ENCODE measurements at places on chromosomes 4 and X. TPM values are rescaled to one million over a fixed set of nuclear protein-coding genes. Genes with fewer than 3 reads are reported as not detected.

FAM9B gene
- total RNA-seq: 0.52 TPM

FAAH2 gene
- total RNA-seq: 6.0 TPM

CFAP99 gene
- total RNA-seq: not detected

TMPRSS11B gene
- total RNA-seq: not detected

TACC3 gene
- total RNA-seq: 13.3 TPM

POF1B gene
- 3.4 TPM for total RNA-seq

CLCN4 gene
- 9.8 TPM for total RNA-seq

DNA sequence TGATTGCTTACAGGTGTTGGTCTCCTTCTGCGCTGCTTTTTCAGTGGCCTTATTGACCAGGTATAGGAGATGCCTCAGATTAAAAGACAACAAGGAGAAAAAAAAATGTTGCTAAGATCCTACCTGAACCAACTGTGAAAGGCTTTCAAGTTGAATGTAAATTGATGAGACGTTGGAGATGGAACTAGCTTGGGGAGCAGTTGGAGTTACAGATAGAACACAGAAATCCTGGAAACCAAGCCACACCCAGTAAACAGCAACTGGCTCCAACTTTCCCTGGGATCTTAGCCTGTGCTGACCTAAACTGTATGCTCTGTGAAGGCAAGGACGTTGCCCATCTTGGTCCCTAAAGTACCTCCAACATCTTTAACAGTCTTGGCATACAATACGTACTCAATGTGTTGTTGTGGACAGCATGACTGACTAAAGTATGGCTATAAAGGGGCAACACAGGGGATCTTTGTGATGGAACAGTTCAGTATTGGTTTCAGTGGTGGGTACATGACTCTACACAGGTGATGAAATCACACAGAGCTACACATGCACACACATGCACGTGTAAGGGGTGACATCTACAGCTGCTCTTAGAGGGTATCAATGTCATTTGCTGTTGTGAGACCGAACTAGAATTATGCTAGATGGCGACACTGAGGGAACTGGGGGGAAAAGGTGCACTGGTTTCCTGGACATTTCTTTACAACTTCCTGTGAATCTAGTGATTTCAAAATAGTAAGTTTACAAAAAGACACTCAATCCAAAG lies 22.3 kb downstream of the GAB3 start:
- H3K27ac ChIP-seq: peak overlapping the region; percentile 82
- no peaks in the 10 kb centered on the region for H3K36me3 ChIP-seq
- no peaks in the 10 kb centered on the region for H3K27me3 ChIP-seq
- H3K4me3 ChIP-seq: no peak overlapping the region
- H3K4me1 ChIP-seq: peaks cover 67% of the 10 kb centered on the region
- no peak for DNase-seq

DNA sequence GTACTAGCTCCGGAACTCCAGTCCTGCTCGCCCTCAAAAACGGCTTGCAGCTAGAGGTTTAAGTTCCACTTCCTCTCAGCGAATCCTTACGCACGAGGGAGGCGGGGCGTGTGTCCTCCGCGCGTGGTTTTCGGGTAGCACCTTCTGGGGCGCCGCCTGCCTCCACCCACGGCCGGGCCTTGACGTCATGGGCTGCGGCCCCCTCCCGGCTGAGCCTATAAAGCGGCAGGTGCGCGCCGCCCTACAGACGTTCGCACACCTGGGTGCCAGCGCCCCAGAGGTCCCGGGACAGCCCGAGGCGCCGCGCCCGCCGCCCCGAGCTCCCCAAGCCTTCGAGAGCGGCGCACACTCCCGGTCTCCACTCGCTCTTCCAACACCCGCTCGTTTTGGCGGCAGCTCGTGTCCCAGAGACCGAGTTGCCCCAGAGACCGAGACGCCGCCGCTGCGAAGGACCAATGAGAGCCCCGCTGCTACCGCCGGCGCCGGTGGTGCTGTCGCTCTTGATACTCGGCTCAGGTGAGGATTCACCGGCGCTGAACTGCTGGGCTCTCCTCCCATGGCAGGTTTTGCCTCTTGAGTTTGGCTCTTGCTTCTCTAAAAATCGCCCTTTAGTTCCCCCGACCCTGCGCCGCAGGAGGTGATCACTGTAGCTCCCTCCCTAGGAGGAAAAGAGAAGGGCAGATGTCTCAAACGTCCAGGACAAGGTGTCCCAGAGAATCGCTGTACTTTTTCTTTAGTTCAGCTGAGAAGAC lies at the start of gene AREG:
TSS of gene AREG (plus strand) at position 246 of the 752 bp plus-strand sequence. CDS start at position 456, 210 bp downstream.
- H3K4me1 ChIP-seq: no peaks in the 10 kb centered on the region
- H3K4me3 ChIP-seq: peak within 1 kb of the TSS; percentile 65
- H3K27ac ChIP-seq: peak within 1 kb of the TSS; percentile 90
- H3K27me3 ChIP-seq: no peaks in the 10 kb centered on the region
- no peaks in the 10 kb centered on the region for H3K36me3 ChIP-seq

DNA sequence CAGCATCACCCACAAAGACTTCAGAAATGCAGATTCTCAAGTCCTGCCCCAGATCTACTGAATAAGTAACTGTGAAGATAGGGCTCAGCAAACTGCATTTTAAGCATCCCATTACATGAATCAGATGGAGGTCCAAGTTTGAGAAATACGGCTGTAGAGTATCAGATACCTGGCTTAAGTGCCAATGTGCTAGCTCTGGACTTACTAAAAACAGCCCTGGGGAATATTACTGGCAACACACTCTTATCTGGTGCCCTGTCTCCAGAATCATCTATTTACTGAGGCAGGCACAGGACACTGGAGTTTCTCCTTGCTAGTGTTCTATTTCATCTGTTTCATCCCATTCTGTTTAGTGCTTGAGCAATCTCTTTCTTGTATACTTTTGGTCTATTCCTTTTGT lies 105.1 kb downstream of the SPOCK3 start:
- no peaks in the 10 kb centered on the region for H3K4me1 ChIP-seq
- no peaks in the 10 kb centered on the region for H3K27me3 ChIP-seq
- no peak overlapping the region for H3K27ac ChIP-seq
- H3K36me3 ChIP-seq: no peaks in the 10 kb centered on the region
- H3K4me3 ChIP-seq: no peak overlapping the region

DNA sequence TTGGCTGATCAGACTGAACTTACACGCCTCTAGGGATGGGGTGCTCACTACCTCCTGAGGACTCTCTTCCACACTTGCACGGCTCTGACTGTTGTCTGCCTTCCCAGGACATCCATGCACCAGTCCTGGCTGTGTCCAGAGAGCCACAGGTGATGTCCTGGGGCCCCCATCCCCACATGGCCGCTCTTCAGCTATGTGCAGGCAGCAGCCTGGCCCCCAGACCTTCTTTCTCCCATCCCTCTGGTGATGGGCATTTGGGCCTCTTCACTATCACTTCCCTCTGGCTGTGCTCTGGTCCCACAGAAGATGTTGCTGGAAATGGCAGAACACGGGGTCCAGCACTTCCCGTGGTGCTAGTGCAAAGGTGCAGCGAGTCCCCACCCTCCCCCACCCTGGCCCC lies 40.9 kb upstream of the HMX1 start:
- H3K4me1 ChIP-seq: no peaks in the 10 kb centered on the region
- no peak for DNase-seq
- no peak overlapping the region for H3K27ac ChIP-seq
- H3K4me3 ChIP-seq: no peak overlapping the region
- no peaks in the 10 kb centered on the region for H3K27me3 ChIP-seq

DNA sequence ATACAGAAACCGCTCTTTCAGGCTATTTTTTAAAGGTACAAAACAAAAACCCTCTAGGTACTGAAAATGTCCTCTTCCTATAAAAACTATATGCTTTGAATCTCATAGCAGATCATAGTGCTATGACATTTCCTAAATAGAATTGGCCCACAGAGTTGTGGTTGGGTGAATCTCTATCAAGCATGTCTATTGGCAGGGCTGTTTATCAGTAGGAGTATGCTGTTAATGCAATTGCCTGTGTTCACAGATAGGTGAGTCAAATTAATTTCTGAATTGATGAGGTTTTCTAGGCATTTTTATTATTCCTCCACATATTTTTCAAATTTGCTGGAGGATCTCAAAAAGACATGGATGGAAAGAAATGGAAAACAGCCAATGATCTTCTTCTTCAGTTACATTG lies 73.9 kb downstream of the QRFPR start:
- H3K4me1 ChIP-seq: no peaks in the 10 kb centered on the region
- DNase-seq: no peak
- H3K4me3 ChIP-seq: no peak overlapping the region
- H3K27ac ChIP-seq: no peak overlapping the region
- H3K36me3 ChIP-seq: no peaks in the 10 kb centered on the region
- no peaks in the 10 kb centered on the region for H3K27me3 ChIP-seq

DNA sequence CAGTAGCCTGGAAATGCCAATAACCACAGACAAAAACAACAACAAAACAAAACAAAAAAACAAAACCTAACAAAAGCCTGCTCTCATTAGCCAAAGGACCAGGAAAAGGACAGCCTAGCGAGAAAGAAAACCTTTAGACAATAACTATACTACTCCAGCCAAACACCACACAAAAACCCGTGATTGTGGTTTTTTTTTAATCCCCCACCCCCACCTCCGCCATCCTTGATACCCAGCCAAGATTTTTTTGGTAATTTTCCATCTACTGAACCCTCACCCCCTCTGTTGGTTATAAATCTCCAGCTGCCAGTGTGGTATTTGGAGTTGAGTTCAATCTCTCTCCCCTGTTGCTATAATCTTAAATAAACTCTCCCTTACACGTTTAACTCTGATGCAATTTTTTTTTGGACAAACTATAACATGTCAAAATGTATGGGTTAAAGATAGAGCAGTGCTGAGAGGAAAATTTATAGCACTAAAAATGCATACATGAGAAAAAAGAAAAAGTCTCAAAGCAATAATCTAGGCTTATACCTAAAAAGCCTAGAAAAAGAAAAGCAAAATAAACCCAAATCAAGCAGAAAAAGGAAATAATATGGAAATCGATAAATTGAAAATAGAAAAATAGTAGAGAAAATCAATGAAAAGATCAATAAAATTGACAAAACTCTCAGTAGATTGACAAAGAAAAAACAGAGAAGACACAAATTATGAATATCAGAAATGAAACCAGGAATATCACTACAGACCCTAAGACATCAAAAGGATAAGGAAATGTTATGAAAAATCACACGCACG lies 83.7 kb downstream of the NAT8L start:
- H3K4me3 ChIP-seq: no peak overlapping the region
- H3K4me1 ChIP-seq: no peaks in the 10 kb centered on the region
- DNase-seq: no peak
- H3K27me3 ChIP-seq: no peaks in the 10 kb centered on the region
- no peaks in the 10 kb centered on the region for H3K36me3 ChIP-seq
- H3K27ac ChIP-seq: no peak overlapping the region

DNA sequence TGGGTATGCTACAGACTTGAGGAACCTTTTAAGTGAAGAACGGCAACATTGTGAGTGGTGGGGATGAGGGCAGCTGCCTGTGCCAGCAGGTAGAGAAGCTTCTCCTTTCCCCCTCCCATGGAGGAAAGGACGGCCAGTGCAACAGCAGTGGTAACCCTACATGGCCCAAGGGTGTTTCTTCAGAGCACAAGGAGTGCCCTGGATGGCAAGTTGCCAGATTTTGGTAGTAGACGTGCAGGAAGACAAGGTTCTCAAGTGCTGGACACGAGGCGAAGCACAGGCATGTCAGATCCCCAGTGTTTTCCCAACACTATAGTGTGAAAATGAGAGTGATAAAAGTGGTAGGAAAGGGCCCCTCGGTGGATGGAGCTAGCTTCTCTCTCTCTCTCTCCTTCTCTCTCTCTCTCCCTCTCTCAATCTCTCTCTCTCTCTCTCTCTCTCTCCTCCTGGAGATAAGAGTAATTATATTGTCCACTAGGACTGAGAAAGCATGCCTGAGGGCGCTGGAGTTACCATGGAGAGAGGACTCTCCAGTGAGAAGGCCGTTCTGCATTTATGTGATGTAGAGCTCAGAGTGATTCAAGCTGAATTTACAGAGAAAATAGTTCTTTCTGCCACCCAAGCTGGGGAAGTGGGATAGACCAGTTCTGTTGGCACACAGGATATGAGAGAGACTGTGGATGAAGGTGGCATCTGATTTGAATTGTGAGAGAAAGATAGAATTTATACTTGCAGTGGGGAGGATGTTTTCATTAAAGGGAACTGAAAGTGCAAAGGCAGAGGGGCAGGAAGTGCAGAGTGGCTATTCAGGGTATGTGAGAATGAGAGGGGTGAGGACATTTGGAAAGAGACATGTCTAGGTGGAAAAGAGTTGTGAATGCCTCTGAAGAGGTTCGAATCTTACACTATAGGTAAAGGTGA lies 25.7 kb upstream of the TRPC3 start:
- no peak for DNase-seq
- no peak overlapping the region for H3K27ac ChIP-seq
- peaks cover 3% of the 10 kb centered on the region for H3K4me1 ChIP-seq
- no peaks in the 10 kb centered on the region for H3K36me3 ChIP-seq

GRCh38 chr4:635851-636627 lies 10.7 kb downstream of the PDE6B start:
- H3K27me3 ChIP-seq: no peaks in the 10 kb centered on the region
- no peaks in the 10 kb centered on the region for H3K4me1 ChIP-seq
- no peaks in the 10 kb centered on the region for H3K36me3 ChIP-seq
- no peak overlapping the region for H3K27ac ChIP-seq
- no peak overlapping the region for H3K4me3 ChIP-seq
- DNase-seq: no peak

GRCh38 chr4:128675083-128675482 lies 134.4 kb upstream of the JADE1 start:
- H3K4me3 ChIP-seq: no peak overlapping the region
- no peak overlapping the region for H3K27ac ChIP-seq
- H3K4me1 ChIP-seq: no peaks in the 10 kb centered on the region
- no peaks in the 10 kb centered on the region for H3K36me3 ChIP-seq

DNA sequence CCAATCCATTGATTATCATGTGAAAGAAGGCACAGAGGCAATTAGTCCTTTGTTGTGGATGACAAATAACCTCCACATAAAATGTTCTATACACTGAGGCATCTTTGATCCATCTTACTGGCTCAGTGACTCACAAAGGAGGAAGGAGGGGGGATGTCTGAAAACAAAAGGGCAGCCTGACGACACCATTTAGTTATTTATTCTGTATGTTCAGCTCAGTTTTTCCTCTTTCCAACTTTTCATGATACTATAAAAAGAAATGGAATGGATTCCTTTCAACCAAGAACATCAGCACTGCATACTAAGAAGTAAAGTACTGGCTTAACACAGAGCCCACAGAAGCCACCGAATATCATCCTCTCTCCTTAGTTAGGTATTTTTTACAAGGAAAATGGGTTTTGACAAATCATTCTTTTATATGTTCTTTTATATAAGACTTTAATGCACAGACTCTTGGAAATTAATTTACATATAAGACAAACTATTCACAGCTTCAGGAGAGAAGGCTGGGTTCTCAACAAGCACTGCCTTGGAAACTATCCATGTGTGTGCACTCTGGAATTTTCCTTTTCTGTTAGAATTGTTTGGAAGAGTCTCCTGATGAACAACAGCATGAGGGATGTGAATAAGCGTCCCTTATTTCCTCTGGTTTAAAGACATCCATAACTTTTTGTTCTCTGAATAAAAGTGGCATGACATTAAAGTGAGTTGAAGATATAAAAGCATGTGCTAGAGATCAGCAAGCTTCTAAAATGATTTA lies 135.6 kb downstream of the TSPAN5 start:
- H3K4me3 ChIP-seq: no peak overlapping the region
- DNase-seq: no peak
- no peaks in the 10 kb centered on the region for H3K4me1 ChIP-seq
- no peaks in the 10 kb centered on the region for H3K36me3 ChIP-seq

GRCh38 chr4:96913441-96914080 lies 1073.7 kb downstream of the PDHA2 start:
- no peak overlapping the region for H3K27ac ChIP-seq
- no peak overlapping the region for H3K4me3 ChIP-seq
- no peaks in the 10 kb centered on the region for H3K27me3 ChIP-seq
- DNase-seq: no peak

- H3K27ac ChIP-seq: no peak overlapping the region
- H3K4me3 ChIP-seq: no peak overlapping the region
- no peak for DNase-seq
These were observed 9.0 kb upstream of the CLDN34 start for GRCh38 chrX:9958183-9958582.
